ENCODE measurements at places on chromosomes 2 and 18.

DNA sequence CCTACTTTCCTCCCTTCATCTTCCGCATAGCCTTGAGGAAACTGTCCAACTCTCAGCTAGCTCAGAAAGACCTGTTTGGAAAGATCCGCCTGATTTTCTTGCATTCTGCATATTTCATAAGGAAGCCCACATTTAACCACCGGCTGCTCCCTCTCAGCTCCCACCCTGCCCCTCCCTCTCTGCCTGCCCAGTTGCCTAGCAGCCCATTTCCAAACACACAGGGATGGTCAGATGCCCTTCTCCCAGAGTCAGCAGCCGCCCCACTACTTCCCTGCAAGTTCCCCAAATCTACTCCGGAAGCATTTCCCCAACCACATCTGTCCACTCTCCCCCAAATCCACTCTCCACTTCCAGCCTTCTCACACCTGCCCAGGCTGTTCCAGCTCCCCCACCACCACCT, 96.0 kb downstream of the TNS1 start:
- DNase-seq: no peak

DNA sequence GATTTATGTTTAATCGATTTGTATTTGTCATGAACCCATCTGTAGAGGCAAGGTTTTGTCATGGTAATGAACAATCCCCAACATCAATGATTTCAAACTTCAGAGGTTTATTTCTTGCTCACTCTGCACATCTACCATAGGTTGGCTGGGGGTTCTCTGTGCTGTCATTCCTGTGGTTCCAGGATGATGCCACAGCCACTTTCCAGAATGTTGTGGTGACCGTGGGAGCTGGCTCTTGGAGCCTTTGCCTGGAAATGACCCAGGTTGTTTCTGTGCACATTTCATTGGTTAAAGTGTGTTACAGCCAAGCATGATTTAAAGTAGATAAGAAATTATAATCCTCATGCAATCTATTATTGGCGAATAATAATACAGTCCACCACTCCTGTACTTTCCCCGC, 28.2 kb upstream of the EPAS1 start:
- no peak for DNase-seq

GRCh38 chr18:74567822-74568221, 29.8 kb upstream of the ZNF407 start:
- DNase-seq: no peak

DNA sequence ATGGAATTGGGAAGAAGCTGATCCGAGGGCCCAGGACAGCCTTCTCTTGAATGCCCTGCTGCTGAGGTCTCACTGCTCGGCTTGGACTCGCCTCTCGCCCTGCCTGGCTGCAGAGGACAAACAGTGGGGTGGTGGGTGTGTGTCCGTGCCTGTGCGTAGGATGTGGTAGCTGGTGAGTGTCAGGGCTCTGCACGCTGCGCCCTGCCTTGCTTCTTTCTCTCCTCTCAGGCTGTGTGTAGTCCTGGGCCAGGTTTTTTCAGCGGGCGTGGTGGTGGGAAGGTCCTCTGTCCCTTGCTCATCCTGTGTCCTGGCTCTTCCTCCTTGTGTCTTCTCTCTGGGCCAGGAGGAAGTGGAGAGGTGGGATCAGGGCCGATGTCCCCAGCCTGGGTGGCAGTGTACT, 44.8 kb downstream of the RRM2 start:
- no peak for DNase-seq

DNA sequence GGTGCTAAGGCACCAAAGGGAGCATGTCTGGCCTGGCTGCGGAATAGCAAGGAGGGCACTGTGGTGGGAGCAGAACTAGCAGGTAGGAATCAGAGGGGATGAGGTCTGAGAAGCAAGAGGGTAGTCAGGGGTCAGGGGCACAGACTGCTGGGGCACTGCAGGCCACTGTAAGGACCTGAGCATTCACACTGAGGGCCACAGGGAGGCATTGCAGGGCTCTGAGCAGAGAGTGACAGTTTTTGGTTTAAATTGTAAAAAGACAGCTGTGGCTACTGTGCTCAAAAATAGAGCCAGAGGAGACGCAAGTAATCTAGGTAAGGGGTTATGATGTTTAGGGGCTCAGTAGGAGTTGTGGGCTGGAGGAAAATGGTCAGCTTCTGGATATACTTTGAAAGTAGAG, 41.5 kb downstream of the ARHGAP25 start:
- no peak for DNase-seq

GRCh38 chr2:13921245-13921644, 711.3 kb upstream of the LRATD1 start:
- no peak for DNase-seq

GRCh38 chr2:71545572-71546274, 92.4 kb downstream of the DYSF start:
- no peak for DNase-seq

- no peak for DNase-seq
These were observed 31.5 kb downstream of the TRABD2A start for GRCh38 chr2:84849271-84849952.

DNA sequence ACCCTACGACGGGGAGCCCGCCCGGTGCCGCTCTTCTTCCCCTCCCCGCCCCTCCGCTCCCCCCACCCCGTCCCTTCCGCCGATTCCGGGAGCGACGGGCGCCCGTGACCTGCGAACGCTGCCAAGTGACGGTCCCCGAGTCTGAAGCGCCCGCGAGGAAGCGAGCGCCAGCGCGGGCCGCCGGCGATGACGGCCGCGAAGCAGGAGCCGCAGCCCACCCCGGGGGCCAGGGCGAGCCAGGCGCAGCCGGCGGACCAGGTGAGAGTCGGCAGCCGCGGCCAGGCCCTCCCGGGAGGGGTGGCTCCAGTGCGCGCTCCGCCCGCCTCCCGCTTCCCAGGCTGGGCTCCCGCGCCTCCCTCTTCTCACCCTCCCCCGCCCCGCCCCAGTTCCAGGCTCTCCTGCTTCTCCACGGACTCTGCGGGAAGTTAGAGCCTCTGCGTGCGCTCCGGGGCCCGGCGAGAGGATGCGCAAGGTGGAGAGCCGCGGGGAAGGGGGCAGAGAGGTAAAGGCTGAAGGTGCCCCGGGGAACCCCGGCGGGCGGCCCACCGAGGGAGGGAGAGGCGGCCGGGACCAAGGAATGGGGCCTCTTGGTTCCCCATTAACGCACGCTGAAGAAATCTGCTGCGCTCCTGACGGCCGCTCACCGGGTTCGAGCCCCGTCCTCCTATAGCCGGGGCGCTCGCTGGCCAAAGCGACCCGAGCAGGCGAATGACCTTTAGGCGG, 719.5 kb downstream of the DPP10 start:
- no peak for DNase-seq

DNA sequence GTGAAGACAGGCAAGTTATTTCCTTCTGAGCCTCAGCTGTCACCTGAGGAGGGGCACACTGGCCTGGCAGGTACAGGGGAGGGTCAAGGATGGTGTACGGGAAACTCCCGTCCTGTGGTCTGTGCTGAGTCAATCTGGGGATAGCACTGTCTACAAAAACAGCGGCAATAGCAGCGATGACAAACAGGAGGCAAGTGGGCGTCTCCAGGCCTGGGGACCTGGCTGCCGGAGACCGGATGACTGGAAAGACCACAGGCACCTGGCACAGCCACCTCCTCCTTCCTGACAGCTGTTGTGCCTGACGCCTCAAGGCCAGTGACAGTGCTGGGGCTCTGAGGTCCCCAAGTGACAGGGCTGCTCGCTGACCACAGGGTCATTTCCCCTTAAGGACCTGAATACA, 202.1 kb upstream of the HS6ST1 start:
- DNase-seq: no peak

DNA sequence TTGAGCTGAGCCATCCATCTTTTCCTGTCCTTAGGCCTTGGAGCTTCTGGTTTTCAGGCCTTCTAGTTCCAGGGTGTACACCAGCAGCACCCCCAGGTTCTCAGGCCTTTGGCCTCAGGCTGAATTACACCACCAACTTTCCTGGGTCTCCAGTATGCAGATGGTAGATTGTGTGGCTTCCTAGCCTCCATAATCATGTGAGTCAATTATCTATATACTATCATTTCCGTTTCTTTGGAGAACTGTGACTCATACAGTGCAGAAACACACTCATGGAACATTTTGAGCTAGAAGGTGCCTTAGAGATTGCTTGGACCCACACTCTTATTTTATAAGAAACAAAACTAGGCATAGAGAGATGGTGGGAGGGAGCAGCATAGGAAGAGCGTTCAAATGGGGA, 167.4 kb downstream of the NCK2 start:
- DNase-seq: no peak

DNA sequence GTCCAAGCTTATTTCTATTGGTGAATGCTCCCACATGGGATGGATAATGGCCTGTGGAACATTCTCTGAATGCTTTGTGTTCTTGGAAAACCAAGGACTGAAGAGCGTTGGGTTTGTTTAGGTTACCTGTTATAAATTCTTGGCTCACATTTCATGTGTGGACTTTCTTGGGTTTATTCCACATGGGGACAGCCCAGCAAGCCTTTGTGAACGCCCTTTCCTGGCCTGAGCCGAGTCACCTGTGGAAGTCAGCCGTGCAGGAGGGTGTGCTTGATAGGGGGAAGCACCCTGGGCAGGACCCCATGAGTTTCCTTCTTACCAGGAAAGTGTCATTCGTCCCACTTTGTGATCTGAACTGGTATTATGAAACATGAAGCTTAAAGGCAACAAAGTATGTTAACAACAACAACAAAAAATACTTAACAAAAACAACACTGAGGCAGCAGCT, 4.1 kb downstream of the RAB31 start:
- no peak for DNase-seq

DNA sequence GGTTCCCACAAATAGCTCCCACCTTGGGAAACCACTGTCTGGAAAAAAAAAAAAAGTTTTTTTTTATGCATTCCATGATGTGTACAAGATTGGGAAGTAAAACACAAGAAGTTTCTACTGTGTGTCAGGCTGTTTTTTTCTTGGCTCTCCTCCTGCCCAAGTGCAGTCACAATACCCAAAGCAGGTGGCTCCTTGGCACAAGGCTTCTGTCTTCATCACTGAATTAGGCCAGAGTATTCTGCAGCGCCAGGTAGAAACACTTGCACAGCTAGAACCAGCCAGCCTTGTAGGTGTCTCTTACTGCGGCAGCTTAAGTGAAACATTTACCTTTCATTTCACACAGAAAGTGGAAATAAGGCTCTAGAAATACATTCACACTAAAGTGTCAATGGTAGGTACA, 23.8 kb upstream of the MAL start:
- no peak for DNase-seq

GRCh38 chr2:18345848-18346247, 214.6 kb downstream of the RDH14 start:
- no peak for DNase-seq

GRCh38 chr18:38284972-38285371, 719.4 kb upstream of the CELF4 start:
- no peak for DNase-seq

GRCh38 chr2:58186501-58186900, 54.6 kb downstream of the FANCL start:
- DNase-seq: no peak

- DNase-seq: no peak
These were observed 141.6 kb upstream of the RIOK3 start for GRCh38 chr18:23311351-23312121.
